ENCODE measurements at places on chromosomes 12 and 14.

GRCh38 chr14:75123991-75124390 is 2.9 kb downstream of the NEK9 start:
- peak; percentile 32 for DNase-seq

DNA sequence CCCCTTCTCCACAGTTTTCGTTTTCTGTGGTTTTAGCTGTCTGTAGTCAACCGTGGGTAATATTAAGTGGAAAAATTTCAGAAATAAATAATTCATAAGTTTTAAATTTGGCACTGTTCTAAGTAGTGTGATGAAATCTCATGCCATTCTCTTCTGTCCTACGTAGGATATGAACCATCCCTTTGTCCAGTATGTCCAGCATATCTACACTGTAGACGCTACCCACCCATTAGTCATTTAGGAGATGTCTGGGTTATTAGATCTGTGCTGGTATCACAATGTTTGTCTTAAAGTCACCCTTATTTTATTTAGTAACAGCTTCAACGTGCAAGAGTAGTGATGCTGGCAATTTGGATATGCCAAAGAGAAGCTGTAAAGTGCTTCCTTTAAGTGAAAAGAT is 44.7 kb downstream of the ATF7IP start:
- no peak for DNase-seq

DNA sequence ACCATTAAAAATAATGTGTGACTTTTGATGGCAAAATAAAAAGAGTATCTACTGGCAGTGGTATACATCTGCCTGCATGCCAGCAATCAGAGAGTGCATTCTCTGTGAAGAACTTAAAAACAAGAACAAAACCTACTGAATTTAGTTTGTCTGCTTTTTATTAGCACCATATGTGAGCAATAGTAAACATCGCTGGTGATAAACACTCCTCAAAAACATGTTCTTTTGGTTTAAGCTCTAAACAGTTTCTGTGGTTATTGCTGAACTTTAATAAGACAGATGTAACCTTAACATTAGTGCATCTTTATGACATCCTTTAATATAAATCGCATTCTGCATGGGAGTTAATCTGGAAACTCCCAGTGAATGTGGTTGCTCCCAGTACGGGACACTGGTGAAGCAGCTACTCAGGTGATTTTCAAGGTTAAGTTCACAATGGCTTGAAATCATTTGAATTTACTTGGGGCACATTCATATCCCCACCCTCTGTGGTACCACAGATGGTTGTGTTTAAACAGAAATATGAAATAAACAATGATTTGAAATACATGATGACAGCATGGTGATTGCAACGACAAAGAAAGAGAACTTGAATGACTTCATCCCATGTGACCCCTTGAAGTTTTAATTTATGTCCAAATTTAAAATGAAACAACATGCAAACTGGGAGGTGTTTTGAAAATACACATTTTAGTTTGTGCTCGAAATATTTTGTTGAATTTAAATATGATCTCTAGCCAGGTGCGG is 285.9 kb downstream of the FOXN3 start:
- no peak for DNase-seq

DNA sequence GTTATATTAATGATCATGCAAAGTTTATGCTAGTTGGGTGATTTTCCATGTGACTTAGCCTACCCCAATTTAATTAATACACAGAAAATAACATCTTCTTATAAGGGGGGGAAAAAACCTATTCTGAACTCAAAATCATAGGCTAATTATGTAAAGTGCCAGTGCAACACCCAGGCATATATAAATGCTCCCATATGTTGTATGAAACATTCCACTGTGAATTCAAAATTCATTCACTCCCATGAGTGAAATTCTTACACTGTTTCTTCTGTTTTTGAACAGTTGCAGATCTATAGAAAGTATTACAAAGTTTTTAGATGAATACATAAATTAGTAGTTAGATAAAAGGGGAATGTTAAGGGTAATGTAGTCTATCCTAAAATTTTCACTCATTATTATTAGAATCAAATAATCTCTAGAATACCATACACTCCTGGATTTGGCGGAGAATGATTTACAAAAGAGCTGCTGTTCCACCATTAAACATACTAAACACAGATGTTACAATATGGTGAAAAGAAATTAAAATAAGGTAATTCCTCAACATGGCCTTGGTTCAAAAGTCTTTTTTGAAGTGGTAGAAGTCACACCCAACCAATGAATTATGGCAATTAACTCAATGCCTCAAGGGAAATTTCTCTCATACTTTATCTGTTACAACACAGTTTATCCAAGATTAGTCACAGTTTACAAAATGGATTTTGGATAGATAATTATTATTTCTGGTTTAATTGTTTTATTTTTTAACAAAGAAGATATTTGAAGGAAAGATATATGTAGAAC is 454.1 kb upstream of the FLRT2 start:
- DNase-seq: no peak

DNA sequence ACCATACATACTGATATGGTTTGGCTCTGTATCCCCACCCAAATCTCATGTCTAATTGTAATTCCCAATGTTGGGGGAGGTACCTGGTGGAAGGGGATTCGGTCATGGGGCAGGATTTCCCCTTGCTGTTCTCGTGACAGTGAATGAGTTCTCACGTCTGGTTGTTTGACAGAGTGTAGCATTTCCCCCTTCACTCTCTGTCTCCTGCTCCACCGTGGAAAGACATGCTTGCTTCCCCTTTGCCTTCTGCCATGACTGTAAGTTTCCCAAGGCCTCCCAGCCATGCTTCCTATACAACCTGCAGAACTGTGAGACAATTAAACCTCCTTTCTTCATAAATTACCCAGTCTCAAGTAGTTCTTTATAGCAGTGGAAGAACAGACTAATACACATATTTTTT is 28.8 kb upstream of the DTX1 start:
- no peak for DNase-seq

- DNase-seq: no peak
Measured at GRCh38 chr14:91065266-91065665, 4.8 kb upstream of the RPS6KA5 start.

DNA sequence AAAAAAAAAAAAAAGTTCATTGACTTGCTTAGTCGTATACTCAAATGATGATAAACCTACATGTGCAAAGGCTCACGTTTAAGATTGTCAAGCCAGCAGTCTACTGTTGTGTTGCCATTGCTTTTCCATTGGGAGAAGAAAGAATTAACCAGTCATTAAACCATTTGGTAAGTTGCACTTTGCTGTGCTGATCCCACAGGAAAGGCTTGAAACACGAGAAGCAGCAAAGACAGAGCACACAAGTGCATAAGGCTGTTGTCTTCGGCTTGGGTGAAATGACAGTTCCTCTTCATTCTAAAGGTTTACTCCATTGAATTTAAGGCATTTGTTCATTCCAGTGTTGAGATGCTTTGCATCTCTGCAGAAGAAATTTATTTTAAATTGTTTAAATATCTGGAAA is 50.1 kb downstream of the ZC3H14 start:
- DNase-seq: no peak

DNA sequence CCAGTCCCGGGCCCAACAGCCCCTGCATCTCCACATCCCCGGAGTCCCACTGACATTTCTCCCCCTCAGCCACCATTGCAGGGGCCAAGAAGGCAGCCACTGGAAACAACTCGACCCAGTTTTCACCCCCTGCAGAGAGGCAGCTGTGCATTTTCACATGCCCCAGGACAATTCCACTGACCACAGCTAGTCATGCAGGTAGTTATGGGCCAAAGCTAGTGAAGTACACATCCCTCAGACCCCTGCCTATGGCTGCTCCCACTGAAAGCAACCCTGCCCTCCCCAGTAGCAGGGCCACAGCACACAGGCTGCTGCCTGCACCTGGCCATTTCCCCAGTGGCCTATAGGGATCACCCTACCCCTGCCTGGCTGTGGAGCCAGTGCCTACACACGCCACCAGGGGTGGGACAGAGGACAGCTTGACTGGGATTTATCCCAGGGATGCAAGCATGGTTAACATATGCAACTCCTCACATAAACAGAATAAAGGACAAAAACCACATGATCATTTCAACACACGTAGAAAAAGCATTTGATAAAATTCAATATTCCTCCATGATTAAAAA is 154.0 kb downstream of the NDUFA12 start:
- no peak for DNase-seq

GRCh38 chr12:43072431-43072830 is 479.6 kb downstream of the ADAMTS20 start:
- no peak for DNase-seq

GRCh38 chr14:88417594-88417993 is 32.1 kb downstream of the SPATA7 start:
- DNase-seq: no peak

DNA sequence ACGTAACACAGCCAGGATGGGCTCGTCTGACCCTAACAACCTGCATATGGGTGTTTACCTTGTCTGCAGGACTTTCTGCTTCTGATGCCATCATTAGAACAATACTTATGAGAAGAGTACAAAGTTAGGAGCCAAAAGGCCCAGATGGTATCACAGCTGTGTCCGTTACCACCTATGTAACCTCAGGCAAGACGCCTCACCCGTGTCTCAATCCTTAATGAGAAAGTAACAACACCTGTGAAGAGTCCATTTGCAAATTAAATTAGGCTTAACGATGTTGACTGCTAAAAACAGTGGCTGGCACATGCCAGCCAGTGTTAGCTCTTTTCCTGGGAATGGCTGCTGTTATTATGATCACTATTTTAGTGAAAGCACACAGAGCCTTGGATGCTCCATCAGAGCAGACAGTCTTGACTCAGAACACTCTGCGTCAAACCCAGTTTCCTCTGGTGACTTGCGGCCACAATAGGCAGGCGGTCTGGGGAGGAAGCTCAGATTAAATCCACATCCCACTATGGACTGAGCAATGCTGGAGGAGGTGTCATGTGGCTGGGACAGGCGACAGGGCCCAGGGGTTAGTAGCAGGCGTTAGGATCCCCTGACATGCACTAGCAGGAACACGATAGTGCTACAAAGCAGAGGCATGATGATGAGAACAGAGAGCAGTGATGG is 125.3 kb downstream of the SLC15A4 start:
- no peak for DNase-seq

DNA sequence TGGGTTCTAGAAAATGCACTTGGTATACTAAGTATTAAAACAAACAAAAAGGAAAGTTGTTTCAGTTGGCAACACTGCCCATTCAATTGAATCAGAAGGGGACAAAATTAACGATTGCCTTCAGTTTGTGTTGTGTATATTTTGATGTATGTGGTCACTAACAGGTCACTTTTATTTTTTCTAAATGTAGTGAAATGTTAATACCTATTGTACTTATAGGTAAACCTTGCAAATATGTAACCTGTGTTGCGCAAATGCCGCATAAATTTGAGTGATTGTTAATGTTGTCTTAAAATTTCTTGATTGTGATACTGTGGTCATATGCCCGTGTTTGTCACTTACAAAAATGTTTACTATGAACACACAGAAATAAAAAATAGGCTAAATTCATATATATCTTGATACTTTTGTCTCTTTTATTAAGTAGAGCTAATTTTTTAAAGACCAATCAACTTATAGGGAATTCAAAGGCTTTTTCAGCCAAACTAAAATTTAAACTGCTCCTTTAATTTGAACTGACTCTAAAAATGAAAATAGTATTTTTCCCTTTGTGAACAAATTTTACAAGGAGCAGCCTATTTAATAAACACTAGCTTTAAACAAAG is 2.8 kb downstream of the FOXG1 start:
- no peak for DNase-seq

GRCh38 chr12:107736914-107737313 is 24.0 kb downstream of the PRDM4 start:
- peak; percentile 70 for DNase-seq

DNA sequence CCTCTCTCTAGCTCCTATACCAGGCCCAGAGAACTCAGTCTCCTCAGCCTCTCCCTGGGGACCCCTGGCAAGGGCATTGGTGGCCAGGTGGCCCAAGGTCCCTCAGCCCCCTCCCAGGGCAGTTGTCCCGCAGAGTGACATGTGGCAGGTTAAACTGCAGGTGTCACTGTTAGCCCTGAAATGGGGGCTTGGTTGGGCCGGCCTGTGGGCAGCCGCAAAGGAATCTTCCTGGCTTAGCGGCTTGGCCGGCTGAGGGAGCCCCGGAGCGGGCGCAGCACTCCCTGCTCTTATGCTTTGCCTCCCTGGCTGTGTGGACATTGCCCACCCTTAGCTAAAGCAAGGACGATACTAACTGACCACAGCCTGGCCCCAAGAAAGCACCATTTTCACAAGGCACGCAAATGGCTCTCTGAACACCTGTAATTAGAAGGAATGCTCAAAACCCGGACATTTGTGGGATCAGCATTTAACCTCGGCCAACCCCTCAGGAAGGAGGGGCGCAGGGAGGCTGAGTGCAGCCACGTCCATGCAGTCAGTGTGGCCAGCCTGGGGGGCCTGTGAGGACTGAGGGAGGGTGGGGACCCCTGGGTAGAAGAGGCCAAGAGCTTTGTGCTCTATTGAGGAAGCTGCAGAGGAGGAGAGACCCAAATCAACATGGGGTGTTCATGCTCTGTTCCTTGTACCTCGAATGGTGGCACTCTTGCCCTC is 82.2 kb downstream of the PAPOLA start:
- DNase-seq: peak; percentile 70

DNA sequence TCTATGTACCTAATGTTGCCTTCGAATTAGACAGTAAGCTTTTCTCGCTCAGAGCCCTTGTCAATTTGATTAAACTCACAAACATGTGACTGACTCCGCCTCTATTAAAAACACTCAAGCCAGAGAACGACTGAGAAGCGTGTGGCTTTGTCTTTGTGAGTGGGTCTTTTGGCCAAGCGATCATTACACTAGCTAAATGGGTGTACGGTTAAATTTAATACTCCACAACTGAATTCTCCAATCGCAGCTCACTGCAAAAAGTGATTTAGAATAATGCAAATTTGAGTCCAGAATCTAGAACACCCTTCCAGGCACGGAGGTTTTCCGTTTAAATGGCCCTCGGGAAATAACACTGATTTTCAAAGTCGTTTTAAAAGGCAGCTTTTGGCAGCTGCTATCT is 253.7 kb downstream of the EFCAB11 start:
- no peak for DNase-seq

DNA sequence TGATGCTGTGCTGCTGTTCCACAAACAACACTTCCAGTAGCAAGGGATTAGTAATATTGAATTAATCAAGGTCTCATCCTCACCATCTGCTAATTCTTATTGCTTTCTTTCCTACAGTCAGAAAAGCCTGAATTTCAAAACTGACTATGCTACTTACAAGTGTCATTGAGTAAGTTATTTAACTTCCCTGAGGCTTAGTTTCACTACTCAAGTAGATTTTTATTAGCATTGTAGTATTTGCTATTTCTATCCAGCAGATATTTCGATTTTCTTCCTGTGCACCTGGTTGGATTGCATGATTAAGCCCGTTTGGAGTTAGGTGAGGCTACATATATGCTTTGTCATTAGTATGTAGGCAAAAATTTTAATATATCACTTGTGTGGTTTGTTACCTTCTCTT is 591.5 kb downstream of the TRHDE start:
- DNase-seq: no peak

- DNase-seq: peak; percentile 28
Measured at GRCh38 chr12:44157359-44157758, 321.5 kb downstream of the TMEM117 start.
